ENCODE measurements at places on chromosomes 13 and 19.
A peak's percentile ranks its signal among the peaks of the same experiment; 100 is the strongest.

GRCh38 chr13:108955741-108956140 lies 326.3 kb downstream of the MYO16 start:
- no peak for DNase-seq

- DNase-seq, result no peak
Measured at GRCh38 chr19:24051516-24051915, 35.5 kb upstream of the ZNF254 start.

GRCh38 chr19:55082020-55082851 lies 6.6 kb downstream of the EPS8L1 start:
- DNase-seq, result no peak

GRCh38 chr19:31664096-31664495 lies 314.9 kb upstream of the TSHZ3 start:
- no peak for DNase-seq

GRCh38 chr13:20435616-20436368 lies 89.9 kb downstream of the CRYL1 start:
- no peak for DNase-seq

- no peak for DNase-seq
Measured at GRCh38 chr13:47796816-47797215, 204.3 kb downstream of the SUCLA2 start.

GRCh38 chr13:42392716-42393572 lies 121.0 kb downstream of the AKAP11 start:
- no peak for DNase-seq

DNA sequence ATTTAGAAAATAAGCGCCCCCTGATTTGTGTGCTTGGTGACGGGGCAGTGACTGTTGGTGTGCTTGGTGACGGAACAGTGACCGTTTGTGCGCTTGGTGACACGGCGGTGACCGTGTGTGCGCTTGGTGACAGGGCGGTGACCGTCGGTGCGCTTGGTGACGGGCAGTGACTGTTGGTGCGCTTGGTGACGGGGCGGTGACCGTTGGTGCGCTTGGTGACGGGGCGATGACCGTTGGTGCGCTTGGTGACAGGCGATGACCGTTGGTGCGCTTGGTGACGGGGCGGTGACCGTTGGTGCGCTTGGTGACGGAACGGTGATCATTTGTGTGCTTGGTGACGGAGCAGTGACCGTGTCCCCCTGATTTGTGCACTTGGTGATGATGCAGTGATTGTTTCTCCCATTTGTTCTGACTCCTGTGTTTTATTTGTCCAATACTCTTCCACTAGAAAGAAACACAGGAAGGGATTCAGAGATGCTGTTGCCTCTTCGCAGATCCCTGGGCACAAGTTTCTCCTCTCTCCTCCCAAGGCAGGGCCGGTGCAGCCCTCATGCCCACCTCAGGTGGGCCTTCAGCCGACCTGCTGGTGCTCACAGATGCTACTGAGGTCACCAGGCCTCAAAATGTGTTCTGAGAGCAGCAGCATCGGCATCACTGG lies 128.3 kb downstream of the ATP11A start:
- no peak for DNase-seq

GRCh38 chr13:110250258-110250891 lies 56.6 kb downstream of the COL4A1 start:
- peak; percentile 23 for DNase-seq

Data from AG09319 (cell line).